Left ventricle myocardium inferior (tissue), 1 donor: ENCODE measurements at places on chromosomes 11 and 22.

- DNase-seq = no peak
- peaks cover 16% of the 10 kb centered on the region for H3K4me1 ChIP-seq
- peaks cover 54% of the 10 kb centered on the region for H3K36me3 ChIP-seq
- no peak overlapping the region for H3K4me3 ChIP-seq
- H3K27ac ChIP-seq = no peak overlapping the region
These were observed 72.3 kb downstream of the TRIM44 start for GRCh38 chr11:35734669-35735410.

DNA sequence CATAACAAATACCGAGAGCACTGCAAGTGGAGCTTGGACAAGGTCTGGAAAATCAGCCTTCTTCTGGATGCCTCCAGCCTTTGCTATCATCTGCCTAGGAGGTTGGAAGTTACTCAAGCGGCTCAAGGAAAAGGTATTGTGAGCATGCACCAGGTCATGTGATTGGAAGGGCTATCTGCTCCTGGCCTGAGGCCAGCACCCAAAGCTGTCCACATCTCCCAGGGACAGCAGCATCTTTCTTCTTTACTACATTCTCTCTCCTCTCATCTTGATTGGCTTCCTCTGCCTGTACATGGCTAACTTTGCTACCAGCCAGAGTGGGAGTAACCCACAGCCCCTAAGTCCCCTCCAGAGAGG, 44.2 kb upstream of the AMPD3 start:
- H3K27ac ChIP-seq = no peak overlapping the region
- no peak overlapping the region for H3K4me3 ChIP-seq
- H3K4me1 ChIP-seq = peaks cover 25% of the 10 kb centered on the region
- DNase-seq = no peak

- peak; percentile 73 for DNase-seq
- peaks cover 79% of the 10 kb centered on the region for H3K4me1 ChIP-seq
- H3K4me3 ChIP-seq = peak overlapping the region; percentile 99
- no peaks in the 10 kb centered on the region for H3K36me3 ChIP-seq
- H3K27ac ChIP-seq = peak overlapping the region; percentile 97
These were observed 2.1 kb downstream of the MED15 start for GRCh38 chr22:20509344-20510047.

DNA sequence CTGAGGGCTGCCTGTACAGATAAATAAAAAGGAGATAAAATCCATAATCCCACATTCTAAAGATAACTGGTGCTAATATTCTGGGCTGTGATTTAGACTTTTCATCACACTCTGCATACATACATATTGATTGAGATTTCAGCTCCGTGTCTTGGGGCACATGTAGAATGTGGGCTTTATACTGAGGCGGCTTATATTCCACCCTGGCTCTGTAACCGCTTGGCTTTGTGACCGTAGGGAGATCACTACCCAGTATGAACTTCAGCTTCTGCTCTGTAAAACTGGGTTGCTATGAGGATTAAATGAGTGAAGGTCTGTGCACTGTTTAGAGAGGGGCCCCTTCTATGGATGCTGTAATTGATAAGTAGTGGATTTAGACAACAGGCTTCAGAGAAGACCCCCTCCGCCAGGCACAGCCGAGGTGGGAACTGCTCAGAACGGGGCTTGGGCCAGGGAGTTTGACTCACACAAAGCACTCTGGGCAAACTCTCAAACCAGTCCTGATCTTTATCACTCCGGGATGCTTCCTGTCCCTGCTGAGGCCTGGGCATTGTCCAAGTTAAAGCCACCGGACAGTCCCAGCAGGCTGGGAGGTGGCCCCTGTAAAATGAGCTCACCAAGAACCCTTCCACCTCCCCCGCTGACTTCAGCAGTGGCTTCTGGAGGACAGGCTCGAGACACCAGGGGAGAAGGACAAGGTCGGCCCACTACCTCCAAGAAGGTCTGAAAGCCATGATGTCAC, 17.2 kb downstream of the KIAA1671 start:
- H3K4me1 ChIP-seq = peaks cover 82% of the 10 kb centered on the region
- no peaks in the 10 kb centered on the region for H3K36me3 ChIP-seq
- peak overlapping the region; percentile 17 for H3K4me3 ChIP-seq
- peak; percentile 64 for DNase-seq
- H3K27me3 ChIP-seq = no peaks in the 10 kb centered on the region
- H3K27ac ChIP-seq = peak overlapping the region; percentile 90

GRCh38 chr11:31817621-31818424, 6.7 kb upstream of the PAX6 start:
- DNase-seq = no peak
- H3K27ac ChIP-seq = no peak overlapping the region
- peaks cover 100% of the 10 kb centered on the region for H3K27me3 ChIP-seq

DNA sequence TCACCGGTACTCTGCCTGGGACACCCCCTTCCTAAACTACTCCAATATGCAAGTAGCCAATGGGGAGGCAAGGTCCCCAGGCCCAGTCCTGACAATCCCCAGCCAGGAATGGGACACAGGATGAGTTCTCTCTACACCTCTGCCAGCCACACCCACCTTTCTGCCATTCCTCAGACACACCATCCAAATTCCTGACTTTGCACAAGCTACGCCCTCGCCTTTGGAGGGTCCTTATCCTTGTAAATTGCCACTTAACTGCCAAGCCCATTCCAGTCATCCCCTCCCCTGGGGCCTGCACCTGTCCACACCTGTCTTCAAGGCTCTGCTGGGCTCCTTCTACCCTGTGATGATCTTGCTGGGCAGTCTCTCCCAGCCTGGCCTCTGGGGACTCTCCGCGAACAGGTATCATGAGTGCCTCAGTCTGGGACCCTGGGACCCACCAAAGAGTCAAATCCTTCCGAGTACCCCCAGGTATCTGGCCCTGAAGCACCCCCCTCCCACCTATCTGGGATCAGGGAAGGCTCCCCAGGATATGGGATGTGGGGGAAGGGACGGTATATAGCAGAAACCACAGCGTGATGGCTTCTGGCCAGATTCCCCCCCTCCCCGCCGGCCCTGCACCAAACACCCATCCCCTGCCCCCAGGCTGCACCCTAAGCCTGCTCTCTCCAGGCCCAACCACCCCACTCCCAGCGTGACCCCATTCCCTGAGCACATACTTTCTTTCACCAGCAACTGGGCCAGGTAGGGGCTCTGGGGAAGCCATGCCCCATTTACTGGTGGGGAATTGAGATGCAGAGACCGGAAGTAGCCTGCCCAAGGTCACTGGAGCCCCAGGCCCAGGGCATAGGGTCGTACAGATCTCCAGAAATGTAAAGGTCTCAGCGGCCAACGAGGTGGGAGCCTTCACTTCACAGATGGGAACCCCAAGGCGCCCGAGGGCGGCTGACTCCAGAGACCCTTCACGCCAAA, 806 bp downstream of the ARAP1 start:
- peaks cover 30% of the 10 kb centered on the region for H3K4me1 ChIP-seq
- peak overlapping the region; percentile 43 for H3K27ac ChIP-seq
- H3K27me3 ChIP-seq = no peaks in the 10 kb centered on the region
- H3K4me3 ChIP-seq = peak overlapping the region; percentile 75
- no peak for DNase-seq

DNA sequence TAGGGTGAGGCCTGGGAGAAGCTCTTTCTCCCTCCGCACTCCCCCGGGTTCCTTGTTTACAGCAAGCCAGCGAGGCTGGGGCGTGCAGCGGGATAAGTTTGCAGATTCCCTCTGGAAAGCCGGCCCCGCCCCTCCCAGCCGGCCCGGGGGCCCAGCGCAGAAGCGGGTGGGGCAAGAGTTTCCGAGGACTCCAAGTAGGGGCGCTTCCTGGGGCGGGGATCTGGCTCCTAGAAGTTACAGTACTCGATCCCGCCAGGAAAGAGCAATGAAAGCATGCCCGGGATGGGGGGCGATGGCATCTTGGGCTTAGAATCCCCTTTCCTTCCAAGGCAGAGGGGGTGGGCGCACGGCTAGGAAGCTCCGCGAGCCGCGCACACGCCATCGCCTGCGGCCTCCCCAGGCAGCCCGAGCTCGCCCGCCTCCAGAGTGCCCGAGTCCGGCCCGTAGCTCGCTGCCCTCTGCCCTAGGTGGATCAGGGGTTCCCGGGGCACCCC, 385 bp downstream of the TST start:
- peak; percentile 74 for DNase-seq
- H3K4me3 ChIP-seq = peak overlapping the region; percentile 98
- peaks cover 3% of the 10 kb centered on the region for H3K36me3 ChIP-seq
- H3K4me1 ChIP-seq = peaks cover 91% of the 10 kb centered on the region
- H3K27me3 ChIP-seq = no peaks in the 10 kb centered on the region
- H3K27ac ChIP-seq = peak overlapping the region; percentile 99

DNA sequence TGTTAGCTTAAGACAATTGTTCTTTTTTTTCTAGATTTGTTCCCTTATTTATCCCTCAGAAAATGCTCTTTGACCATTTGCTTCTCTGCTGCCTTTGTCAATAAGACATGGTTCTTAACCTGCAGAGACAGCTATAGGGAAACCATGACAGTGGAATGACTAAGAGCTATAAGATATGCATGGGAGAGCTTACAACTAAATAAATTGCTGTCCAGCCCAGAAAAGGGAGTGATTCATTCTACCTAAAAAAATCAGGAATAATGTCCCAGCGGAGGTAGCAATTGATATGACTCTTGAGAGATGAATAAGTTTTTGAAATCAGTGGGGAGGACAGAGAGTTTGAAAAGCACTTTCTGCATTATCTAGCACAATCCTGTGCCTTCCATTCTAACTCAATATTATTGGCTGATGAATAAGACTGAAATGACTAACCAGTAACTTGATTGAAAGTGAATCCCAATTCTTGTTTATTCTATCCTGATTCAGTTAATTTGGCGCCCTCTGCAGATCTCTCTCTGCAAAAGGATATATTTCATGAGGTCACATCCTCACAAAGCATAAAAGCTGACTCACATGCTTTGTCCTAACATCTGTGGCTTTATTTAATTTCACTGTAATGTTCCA, 680.5 kb upstream of the API5 start:
- no peak overlapping the region for H3K27ac ChIP-seq
- no peak for DNase-seq
- H3K4me3 ChIP-seq = no peak overlapping the region
- no peaks in the 10 kb centered on the region for H3K36me3 ChIP-seq

GRCh38 chr22:40204321-40205116, 26.8 kb downstream of the TNRC6B start:
- peak overlapping the region; percentile 15 for H3K4me3 ChIP-seq
- peak; percentile 25 for DNase-seq
- peak overlapping the region; percentile 80 for H3K27ac ChIP-seq
- H3K27me3 ChIP-seq = no peaks in the 10 kb centered on the region
- peaks cover 76% of the 10 kb centered on the region for H3K4me1 ChIP-seq
- H3K36me3 ChIP-seq = no peaks in the 10 kb centered on the region

GRCh38 chr22:40411506-40411861, 41.1 kb downstream of the SGSM3 start:
- DNase-seq = no peak
- H3K27me3 ChIP-seq = no peaks in the 10 kb centered on the region
- H3K27ac ChIP-seq = no peak overlapping the region
- peaks cover 11% of the 10 kb centered on the region for H3K4me1 ChIP-seq
- no peak overlapping the region for H3K4me3 ChIP-seq

DNA sequence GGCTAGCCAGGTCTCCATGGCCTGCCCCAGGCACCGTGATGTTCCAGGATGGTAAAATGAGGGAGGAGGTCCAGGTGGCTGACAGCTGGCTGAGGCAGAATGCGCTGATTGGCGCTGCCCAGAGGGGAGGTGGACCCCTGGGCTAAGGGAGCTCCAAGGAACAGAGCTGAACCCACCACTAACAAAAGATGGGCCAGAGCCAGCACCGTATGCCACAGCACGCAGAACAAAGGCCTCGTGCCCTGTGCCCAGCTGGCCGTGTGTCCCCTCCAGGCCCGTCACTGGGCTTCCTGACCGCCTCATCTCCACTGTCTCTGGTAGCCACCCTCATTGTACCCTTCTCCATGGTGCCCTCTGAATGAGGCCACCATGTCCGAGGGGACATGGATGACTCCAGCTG, 19.6 kb upstream of the PRODH start:
- DNase-seq = no peak
- H3K27me3 ChIP-seq = peaks cover 32% of the 10 kb centered on the region
- H3K27ac ChIP-seq = no peak overlapping the region

DNA sequence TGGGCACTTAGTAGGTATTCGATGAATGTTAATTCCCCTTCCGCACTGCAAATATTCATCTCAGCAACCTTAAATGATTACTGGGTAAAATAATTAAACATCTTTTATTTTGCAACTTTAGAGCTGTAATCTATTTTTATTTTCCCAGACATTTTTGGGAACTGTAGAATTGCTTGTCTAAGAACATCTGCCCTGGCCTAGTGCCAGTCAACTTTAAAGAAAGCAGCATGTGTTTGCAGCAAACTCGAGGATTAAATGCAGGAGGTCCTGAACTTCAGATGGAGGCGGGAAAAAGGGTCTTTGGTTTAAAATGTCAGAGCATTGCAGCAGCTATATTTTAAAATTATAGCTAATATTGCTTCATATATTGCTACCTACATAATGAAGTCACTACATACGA, 190.0 kb downstream of the PGR start:
- DNase-seq = no peak
- H3K36me3 ChIP-seq = peaks cover 8% of the 10 kb centered on the region
- H3K4me1 ChIP-seq = peaks cover 29% of the 10 kb centered on the region
- H3K27me3 ChIP-seq = no peaks in the 10 kb centered on the region
- no peak overlapping the region for H3K27ac ChIP-seq

- peak; percentile 47 for DNase-seq
- no peaks in the 10 kb centered on the region for H3K27me3 ChIP-seq
- peak overlapping the region; percentile 91 for H3K4me3 ChIP-seq
These were observed 571 bp downstream of the C11orf24 start for GRCh38 chr11:68271023-68271780.

- H3K4me3 ChIP-seq = no peak overlapping the region
- no peak overlapping the region for H3K27ac ChIP-seq
- no peak for DNase-seq
- no peaks in the 10 kb centered on the region for H3K36me3 ChIP-seq
- H3K27me3 ChIP-seq = no peaks in the 10 kb centered on the region
- no peaks in the 10 kb centered on the region for H3K4me1 ChIP-seq
These were observed 535.1 kb downstream of the TMEM135 start for GRCh38 chr11:87572881-87573280.

DNA sequence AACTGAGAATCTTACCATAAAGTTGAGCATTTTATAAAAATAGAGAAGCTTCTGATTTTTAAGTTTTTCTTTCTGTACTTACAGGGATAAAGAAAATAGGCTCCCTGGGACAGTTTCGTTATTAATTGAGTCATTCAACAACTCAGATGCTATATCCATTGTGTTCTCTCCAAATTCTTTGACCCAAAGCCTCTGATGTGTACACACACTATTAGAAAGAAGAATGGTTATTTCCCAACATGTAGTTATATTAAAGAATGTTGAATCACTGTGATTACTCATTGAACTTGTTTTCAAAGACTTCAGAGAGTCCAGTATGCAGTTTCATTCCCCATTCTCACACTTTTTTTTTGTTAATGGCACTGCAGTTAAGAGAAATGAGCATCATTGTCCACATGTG, 734.3 kb upstream of the ARHGAP42 start:
- no peaks in the 10 kb centered on the region for H3K27me3 ChIP-seq
- no peak overlapping the region for H3K4me3 ChIP-seq
- H3K4me1 ChIP-seq = no peaks in the 10 kb centered on the region
- no peak overlapping the region for H3K27ac ChIP-seq
- H3K36me3 ChIP-seq = no peaks in the 10 kb centered on the region
